Ecto neural progenitor cell (in vitro differentiated cells): ENCODE measurements at places on chromosomes 12 and 14.

- no peak for DNase-seq
Observed at GRCh38 chr14:63713058-63713457, 14.8 kb downstream of the SGPP1 start.

GRCh38 chr14:99384450-99385417 lies 95.9 kb downstream of the SETD3 start:
- no peak for DNase-seq

DNA sequence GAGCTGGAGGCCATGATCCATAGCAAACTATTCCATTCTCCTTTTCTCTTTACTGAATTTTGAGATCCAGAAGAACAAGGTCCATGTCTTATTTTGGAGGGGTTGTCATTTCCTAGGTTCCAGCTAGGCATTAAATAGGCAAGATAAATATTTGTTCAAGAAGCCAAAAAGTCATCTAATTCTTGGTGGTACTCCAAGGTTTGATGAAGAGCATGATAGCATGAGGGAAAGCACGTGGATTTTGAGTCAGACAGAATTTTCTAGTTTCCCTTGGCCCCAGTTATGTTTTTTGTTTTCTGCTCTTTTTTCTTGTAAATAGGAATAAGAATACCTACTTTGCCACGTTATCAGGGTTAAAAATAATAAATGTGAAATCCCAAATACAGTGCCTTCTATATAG lies 25.5 kb upstream of the FRMD6 start:
- no peak for DNase-seq

- DNase-seq: no peak
Observed at GRCh38 chr12:41188841-41189394, 798 bp downstream of the PDZRN4 start.

DNA sequence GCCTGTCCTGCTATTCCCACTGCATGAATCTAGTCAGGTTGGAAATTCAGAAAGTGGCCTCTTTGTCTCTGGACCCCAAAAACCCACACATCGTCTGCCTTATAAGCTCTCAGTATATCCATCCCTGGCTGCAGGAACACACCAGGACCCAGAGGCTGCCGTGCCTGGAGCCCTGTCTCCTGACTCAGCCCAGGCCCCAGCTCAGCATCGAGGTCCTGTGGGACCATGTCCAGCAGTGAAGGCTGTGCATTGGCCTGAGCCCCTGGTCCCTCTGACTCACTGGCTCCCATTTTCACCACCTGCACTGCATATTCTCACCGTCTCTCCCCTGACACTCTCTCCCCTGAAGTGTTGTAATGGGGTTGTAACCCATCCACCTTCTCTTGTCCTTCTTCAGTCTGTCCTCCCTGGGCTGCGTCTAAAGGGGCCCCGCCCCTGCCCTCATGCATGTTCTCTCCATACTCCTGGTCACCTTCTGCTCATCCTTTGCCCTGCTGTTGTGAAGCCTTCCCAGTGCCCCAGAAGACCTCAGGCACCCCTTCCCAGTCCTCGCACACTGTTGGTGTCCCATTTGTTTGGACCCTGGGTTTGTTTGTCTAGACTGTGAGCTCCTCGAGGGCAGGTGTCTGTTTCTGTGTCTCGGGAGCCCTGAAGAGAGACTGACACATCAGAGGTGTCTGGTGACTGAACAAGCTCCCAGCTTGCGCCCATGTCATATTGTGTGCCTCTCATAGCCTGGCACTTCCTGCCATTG lies 43.8 kb downstream of the EVL start:
- no peak for DNase-seq

GRCh38 chr12:58873496-58873895 lies 46.8 kb downstream of the LRIG3 start:
- no peak for DNase-seq

- no peak for DNase-seq
Observed at GRCh38 chr12:13959131-13959723, 22.2 kb downstream of the GRIN2B start.

DNA sequence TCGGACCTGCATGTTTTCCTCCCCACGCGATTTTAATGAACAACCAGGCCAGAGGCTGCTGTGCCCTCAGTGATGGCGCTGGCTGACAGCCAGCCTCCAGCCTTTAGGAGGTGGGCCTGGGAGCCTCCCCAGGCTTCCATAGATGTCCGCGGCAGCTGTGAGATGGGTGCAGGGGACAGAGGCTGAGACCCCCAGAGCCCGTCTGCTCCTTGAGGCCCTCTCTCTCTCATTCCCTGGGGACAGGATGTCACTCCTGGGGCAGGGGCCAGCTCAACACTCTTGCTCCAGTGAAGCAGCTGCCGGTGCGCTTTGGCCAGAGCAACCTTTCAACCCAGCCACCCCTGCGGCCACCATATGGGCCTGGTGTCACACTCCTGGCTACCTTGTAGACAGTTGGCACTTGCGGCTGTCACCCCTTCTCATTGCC lies 24.8 kb downstream of the MVK start:
- no peak for DNase-seq

GRCh38 chr14:71206766-71207371 lies 299.6 kb downstream of the PCNX1 start:
- DNase-seq: no peak
